Stimulated activated CD4-positive, alpha-beta T cell treated with anti-CD3 and anti-CD28 coated beads, Interleukin-1b, Interleukin-23, amount 100 ng/mL, for 1 hour (primary cell): ENCODE measurements at places on chromosomes 1 and 21.

DNA sequence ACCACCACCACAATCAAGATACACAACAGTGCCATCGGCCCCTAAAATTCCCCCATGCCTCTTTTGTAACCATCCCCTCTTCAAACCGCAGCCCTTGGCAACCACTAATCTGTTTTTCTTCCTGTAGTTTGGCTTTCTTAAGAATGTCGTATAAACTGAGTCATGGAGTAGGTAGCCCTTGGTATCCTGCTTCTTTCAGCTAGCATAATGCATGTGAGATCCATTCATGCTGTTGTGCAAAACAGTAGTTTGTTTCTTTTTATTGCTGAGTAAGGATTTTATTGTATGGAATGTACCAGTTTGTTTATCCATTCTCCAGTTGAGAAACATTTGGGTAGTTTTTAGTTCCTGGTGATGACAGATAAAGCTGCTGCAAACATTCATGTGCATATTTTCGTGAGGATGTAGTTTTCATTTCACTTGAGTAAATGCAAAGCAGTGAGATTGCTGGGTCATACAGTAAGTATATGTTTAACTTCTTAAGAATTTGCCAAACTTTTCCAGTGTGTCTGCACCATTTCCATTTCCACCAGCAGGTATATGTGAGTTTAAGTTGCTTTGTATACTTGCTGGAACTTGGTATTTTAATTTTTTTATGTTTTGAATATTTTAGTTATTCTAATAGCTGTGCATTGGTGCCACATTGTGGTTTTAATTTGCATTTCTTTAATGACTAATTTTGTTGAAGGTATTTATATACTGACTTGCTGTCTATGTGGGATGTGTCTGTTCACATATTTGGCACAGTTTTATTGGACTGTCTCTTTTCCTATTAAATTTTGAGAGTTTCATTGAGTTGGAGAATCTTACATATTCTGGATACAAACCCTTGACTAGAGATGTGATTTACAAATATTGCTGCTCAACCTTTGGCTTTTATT is 148.4 kb upstream of the MAP1LC3C start:
- DNase-seq, result no peak

- no peak for DNase-seq
Observed at GRCh38 chr1:42420911-42421585, 34.8 kb downstream of the ZMYND12 start.

- no peak for DNase-seq
Observed at GRCh38 chr21:34691390-34692032, 22.7 kb downstream of the CLIC6 start.

- no peak for DNase-seq
Observed at GRCh38 chr1:180387413-180387812, 115.0 kb downstream of the ACBD6 start.

- no peak for DNase-seq
Observed at GRCh38 chr1:202244841-202245261, 51.3 kb downstream of the LGR6 start.

DNA sequence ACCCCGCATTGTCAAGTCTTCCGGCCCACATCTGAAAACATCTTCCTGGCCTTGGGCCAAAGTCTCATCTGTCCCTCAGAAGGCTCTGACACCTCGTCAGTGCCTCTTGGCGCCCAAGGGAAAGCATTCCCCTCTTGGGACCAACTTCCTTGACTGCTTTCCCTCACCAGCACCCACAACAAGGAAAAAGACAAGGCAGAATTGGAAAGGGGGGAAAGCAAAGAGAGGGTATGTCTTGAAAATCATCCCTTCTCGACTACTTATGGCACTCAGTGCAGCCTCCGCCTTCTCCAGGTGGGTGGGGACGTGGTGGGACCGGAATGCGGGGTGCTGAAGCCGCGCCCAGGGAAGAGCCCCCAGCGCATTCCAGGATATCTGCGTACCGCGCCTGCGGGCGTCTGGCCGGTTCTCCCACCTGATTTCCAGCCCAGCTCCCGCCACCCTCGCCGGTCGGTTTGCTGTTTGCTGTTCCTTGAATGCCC is 554 bp upstream of the SLC39A1 start:
- no peak for DNase-seq

DNA sequence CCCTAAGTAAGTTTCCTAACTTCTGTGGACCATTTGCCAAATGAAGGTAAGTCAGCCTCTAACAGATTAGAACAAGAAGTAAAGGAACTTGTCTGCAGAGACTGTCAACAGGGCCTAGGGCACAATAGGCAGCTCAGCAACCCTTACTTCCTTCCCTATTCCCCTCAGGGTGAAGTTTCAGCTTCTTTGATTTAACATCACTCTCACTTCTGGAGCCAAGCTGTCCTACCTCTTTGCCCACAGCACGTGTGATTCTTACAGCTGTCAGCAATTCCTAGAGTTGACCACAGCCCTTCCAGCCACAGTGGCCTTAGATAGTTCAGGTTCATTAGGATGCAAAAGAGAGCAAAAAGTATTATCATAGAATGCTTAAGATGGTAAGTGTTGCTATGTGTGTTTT is 7.6 kb upstream of the EIF4G3 start:
- no peak for DNase-seq

GRCh38 chr1:87867626-87868025 is 538.9 kb downstream of the LMO4 start:
- no peak for DNase-seq

DNA sequence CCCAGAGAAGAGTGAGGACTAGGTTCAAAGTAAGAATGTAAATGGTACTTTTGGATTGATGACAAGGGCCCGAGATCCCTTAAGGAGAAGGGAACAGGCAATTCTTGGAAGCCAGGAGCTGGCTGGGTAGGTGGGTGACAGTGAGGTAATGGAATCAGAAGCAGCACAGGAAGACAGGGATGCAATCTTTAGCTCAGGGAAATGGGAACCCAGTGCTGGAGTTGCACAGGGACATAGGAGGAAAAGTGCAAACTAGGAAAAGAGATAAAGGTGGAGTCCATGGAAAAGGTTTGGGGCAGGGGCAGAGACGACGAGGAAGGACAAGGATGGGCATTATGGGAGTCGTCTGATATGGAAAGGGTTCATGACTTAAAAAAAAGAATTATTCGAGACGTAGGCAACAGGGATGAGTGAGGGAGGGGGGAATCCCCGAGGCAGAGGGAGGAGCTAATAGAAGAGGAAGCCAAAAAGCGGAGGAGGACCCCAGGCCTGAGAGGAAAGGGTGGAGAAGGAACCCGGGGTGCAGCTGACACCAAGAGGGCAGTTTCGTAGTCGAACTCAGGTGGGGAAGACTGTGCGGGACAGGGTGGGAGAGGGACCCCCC is 495 bp downstream of the PI4KB start:
- peak; percentile 3 for DNase-seq

- no peak for DNase-seq
Observed at GRCh38 chr1:94329986-94330385, 88.2 kb upstream of the ABCD3 start.

DNA sequence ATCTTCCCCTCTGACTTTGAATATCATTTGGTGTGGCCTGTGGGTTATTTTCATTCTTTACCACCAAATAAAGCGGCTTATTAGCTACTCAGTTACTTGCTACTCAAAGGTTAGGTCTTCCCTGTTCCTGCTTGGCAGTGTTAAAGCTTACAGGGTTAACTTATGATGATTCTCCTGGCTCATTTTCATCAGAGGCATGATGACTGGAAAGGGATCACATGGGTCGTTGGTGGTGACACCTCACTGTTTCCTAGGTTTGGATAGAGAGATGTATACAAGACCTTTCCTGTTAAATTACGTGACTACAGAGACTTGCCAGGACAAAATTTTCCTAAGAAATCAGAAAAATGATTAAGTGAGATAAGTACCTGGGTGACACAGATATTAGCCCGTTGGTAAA is 27.4 kb downstream of the MRPS6 start:
- no peak for DNase-seq
